Activated CD4-positive, alpha-beta T cell treated with anti-CD3 and anti-CD28 coated beads, Interleukin-2, amount 50 U/mL, for 48 hours (primary cell): ENCODE measurements at places on chromosomes 11 and 22.
A peak's percentile ranks its signal among the peaks of the same experiment; 100 is the strongest.

GRCh38 chr11:45171550-45171949 is 25.1 kb downstream of the PRDM11 start:
- DNase-seq, result no peak

GRCh38 chr11:70065318-70066135 is 12.6 kb upstream of the ANO1 start:
- no peak for DNase-seq

GRCh38 chr11:119169282-119169719 is 776 bp downstream of the NLRX1 start:
- DNase-seq, result peak; percentile 60

GRCh38 chr11:122343210-122343609 is 227.2 kb upstream of the BLID start:
- DNase-seq, result no peak

- no peak for DNase-seq
These were observed 1.0 kb downstream of the PATL1 start for GRCh38 chr11:59667812-59668187.

GRCh38 chr22:20567993-20568417 is 60.6 kb downstream of the MED15 start:
- no peak for DNase-seq

- no peak for DNase-seq
These were observed 17.5 kb downstream of the KCNJ5 start for GRCh38 chr11:128908391-128909246.

DNA sequence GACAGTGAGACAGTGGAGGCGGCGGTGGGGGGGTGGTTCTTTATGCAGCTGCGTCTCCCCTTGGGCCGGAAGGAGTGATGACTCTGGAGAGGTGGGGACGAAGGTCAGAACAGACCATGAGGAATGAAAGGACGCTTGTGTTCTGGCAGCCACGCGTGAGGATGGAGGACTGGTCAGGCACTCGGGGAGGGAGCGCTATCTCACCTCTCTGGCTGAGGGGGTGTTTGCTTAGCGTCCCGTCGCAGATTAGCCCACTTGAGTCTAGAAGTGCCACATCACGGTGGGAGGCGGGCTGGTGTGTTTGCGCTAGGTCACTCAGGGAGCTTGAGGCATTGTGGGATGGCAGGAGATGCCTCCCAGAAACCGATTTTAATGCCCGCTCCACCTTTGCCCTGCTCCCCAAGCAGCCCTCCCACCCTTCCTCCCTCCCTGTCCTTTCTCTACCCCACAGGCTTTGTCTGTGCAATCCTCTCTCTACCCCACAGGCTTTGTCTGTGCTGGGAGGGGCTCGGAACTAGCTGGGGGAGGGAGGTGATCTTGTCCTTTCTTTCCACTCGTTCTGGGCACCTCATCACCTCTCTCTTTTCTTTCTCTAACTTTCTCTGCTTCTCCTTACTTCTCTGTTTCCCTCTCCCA is 97.8 kb downstream of the PKNOX2 start:
- no peak for DNase-seq

GRCh38 chr11:81990659-81991443 is 742.8 kb downstream of the FAM181B start:
- DNase-seq, result no peak

DNA sequence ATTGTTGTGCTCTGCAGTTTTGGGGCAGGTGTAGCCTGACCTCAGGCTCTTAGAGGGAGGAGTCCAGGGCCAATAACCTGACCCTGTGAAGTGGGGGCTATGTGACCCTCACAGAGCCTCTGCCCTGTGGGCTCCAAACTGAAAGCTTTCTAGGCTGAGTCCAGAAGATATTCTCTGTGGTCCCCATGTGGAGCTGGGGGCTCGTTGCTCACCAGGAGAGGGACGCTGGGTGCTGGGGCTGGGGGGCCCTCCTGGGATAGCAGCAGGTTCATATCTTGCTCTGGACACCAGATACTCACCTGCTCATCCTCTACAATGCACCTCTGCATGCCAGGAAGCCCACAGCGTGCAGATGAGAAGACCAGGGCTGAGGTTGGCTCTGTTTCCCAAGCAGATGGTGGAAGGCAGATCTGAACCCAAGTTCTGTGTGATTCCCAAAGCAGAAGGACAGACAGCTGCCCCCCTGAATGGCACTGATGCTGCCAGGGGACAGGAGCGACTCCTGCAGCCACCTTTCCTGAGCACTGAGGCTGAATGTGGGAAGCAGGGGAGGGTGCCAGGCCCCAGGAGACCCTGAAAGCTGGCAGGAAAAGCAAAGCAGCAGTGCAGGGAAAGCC is 1022.0 kb downstream of the TBC1D22A start:
- no peak for DNase-seq

GRCh38 chr11:1546536-1547466 is 25.3 kb downstream of the DUSP8 start:
- peak; percentile 56 for DNase-seq

DNA sequence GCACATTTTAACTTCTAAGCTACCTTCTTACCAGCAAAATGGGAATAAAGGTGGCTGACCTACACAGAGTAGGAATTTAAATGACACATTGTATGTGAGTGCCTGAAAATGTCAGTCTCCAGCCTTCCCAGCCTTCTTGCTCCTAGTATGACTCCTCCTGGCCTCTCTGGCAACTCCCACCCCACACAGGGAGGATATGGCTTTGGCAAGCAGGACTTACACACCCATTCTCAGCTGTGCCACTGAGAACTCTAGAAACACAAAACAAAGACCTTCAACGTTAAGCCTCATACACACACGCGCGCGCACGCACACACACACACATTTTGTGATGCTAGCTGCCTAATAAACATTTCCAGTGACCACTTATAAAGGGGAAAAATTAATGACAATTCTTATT is 65.8 kb downstream of the PACSIN2 start:
- no peak for DNase-seq

DNA sequence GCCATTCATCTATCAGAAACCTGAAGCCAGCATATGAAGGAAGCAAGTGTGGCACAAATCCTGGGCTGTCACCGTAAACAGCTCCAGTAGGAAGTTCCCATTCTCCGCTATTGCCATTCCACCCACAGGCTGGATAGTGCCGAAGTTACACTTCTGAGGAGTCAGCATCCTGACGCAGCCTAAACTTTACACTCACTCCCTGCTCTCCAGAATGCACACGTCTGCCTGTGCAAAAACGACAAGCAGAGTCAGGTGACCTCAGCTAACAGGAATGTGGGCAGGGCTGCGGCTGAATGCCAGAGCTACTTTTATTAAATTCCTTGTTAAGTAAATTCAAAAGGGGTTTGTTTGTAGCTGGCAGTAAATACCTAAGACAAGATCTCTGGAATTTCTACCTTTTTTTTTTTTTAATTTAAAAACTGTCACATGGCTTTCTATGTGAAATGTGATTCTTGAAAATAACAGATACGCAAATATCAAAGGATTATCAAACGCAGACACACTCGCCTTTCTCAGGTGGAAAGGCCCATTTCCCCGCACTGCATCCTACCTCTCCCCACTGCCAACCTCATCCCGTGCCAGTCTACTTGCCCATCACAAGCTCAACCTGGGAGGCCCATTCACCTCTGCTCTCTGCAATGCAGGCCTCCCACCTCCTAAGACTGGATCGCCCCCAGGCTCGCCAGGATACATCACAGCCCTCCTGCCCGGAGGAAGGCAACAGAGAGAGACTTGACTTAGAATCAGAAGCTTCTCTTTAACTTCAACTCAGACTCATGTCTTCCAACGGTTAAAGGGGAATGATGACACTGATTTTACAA is 33.5 kb downstream of the NFRKB start:
- DNase-seq, result no peak

DNA sequence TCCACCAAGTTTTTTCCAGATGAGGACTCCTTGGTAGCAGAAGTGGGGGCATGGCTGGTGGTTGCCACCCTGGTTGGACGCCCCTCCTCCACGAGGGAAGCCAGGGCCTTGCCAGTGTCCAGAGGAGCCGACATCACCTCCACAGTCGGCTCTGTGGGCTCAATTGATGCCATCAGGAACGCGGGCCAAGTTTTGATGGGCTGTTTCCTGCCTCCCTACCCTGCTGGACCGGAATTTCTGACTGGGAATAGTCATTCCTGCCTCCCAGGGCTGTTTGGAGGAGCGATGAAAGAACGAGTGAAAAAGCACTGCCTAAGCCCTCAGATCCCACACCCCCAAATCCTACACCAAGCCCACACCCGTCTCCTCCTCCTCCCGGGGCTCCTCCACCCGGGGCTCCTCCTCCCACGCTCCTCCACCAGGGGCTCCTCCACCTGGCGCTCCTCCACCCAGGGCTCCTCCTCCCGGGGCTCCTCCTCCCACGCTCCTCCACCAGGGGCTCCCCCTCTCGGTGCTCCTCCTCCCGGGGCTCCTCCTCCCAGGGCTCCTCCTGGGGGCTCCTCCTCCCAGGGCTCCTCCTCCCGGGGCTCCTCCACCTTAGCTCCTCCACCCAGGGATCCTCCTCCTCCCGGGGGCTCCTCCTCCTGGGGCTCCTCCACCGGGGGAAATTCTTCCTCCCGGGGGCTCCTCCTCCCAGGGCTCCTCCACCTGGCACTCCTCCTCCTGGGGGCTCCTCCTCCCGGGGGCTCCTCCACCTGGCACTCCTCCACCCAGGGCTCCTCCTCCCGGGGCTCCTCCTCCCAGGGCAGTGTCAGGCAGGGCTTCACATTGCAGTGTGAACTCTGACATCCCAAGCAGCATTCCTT is 10.0 kb upstream of the PRR5 start:
- DNase-seq, result no peak

DNA sequence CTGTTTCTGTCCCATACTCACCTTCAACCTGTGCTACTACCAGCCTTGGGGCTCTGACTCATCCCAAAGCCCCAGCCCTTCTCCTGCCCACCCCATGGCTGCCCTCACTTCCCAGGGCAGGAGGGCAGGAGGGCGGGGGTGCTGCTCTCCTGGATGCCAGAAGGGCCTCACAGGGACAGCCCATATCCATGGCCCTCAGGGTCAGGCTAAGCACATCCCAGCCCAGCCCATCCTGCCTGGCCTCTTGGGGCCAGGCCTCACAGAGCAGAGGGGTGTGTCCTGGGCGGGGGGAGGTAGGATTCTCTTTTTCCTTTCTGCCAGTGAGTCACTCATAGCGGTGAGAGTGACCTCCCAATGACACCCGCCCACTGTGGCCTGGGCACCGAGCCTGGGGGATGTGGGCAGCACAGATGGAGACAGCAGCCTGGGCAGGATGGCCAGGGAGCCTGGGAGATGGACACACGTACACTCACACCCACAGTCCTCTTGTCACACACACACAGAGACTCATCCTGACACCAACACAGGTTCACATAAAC is 2.4 kb downstream of the LTBP3 start:
- DNase-seq, result peak; percentile 59

GRCh38 chr11:33949252-33949913 is 57.5 kb upstream of the LMO2 start:
- no peak for DNase-seq

DNA sequence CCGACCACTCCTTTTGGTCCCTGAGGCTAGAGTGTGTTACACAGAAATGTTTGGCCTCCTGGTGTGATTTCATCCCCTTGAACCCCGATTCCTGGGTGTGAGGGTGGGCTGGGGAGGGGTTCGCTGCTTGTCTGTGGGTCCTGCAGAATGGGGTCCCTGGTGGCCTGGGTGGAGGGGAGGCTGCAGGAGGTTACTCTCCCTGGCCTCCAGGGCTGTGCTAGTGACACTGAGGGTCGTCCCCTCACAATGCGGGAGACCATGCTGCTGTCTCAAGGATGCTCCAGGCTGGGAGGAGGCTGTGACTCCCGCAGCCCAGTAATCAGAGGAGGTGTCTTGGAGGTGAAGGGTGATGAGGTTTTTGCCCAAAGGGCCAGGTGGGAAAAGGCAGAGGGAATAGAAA is 17.0 kb upstream of the OMP start:
- DNase-seq, result no peak

- no peak for DNase-seq
These were observed at the start of gene TMEM151A for GRCh38 chr11:66291706-66292542. Gene TMEM151A, plus strand, starts transcription at chr11:66291894. Its CDS starts 120 bp downstream, at chr11:66292014.

DNA sequence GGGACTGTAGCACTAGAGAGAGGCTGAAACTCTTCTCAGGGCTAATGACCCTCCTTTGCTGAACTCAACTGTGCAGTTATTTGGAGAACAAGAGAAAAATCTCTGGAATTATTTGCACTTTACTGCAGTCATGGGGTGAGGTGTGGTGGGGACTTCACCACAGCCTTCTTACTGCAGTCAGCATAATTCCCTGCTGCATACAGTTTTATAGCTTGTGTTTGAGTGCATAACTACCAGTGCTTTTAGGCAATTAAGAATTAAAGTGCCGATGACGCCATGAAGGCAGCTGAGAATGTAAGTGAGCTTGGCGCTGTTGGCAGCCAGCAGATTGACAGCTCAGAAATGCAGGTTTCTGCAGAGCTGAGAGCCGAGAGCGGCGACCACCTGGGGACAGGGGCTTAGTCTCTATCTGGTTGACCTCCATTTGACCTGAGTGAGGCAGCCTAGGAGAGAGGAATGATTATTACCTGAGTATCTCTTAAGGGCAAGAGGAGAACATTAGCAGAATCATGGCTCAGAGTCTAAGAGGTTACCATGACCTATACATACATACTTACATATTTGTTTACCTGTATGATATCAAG is 830.0 kb downstream of the NTM start:
- DNase-seq, result no peak

DNA sequence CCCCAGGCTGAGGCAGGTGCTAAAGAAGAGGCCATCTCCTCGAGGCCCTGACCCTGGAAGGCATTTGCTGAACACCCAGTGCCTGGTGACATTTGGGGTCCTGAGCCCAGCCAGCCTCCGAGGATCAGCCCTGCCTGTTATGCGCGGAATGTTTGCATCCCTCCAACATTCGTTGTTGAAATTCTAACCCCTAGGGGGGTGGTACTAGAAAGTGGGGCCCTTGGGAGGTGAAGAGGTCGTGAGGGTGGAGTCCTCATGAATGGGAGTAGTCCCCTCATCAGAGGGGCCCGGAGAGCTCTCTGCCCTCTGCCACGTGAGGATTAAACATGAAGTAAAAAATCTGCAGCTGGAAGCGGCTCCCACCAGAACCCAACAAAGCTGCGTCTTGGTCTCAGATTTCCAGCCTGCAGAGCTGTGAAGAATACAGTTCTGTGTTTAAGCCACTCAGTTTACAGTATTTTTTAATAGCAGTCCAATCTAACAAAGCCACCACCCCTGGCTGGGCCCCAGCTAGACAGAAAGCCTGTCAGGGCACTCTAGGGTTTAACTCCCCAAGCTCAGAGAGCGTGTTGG is 35.3 kb upstream of the SEPTIN5 start:
- no peak for DNase-seq

DNA sequence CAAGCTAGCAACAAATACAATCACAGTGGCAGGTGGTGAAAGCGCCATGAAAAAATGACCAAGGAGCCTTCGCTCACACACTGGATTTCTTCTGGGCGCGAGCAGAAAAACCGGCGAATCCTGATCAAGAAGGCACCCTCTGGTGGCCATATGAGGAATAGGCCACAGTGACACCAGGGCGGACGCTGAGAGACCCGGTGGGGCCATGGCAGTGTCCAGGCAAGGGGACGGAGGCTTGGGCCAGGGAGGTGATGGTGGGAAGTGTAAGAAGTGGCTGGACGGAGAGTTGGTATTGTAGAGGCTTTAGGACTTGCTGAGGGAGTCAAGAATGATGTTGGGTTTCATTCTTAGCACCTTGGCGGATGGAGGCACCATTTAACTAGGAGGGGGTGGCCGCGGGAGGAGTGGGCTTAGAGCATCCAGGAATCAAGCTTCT is 16.9 kb upstream of the RAC2 start:
- DNase-seq, result peak; percentile 74
